ENCODE measurements at places on chromosomes 2 and 18. TPM values are rescaled to one million over a fixed set of nuclear protein-coding genes. Genes with fewer than 3 reads are reported as not detected.
A peak's percentile ranks its signal among the peaks of the same experiment; 100 is the strongest.

Gene SPP2
- total RNA-seq: not detected

Gene ZNF24
- total RNA-seq: 51.8 TPM

Gene BOLL
- total RNA-seq: not detected

Gene DYSF
- 41.2 TPM for total RNA-seq

Gene CPLX4
- total RNA-seq: not detected

Gene KIF5C
- total RNA-seq: 0.47 TPM

Gene L3MBTL4
- 16.9 TPM for total RNA-seq

Gene DOK6
- 3.2 TPM for total RNA-seq

Gene CXCR1
- total RNA-seq: 10.4 TPM

Gene SERPINB4
- not detected for total RNA-seq

Gene SEPTIN10
- 86.9 TPM for total RNA-seq

Gene B3GNT7
- total RNA-seq: 80.0 TPM

- H3K27ac ChIP-seq: no peak overlapping the region
- DNase-seq: no peak
- no peaks in the 10 kb centered on the region for H3K4me1 ChIP-seq
- no peak overlapping the region for H3K4me3 ChIP-seq
- H3K36me3 ChIP-seq: no peaks in the 10 kb centered on the region
Measured at GRCh38 chr2:187117483-187117882, 268.5 kb upstream of the ZSWIM2 start.

GRCh38 chr18:75391279-75392225 is 36.0 kb downstream of the SMIM21 start:
- no peak for DNase-seq
- no peak overlapping the region for H3K4me3 ChIP-seq
- H3K36me3 ChIP-seq: no peaks in the 10 kb centered on the region
- no peaks in the 10 kb centered on the region for H3K4me1 ChIP-seq
- H3K27ac ChIP-seq: no peak overlapping the region

DNA sequence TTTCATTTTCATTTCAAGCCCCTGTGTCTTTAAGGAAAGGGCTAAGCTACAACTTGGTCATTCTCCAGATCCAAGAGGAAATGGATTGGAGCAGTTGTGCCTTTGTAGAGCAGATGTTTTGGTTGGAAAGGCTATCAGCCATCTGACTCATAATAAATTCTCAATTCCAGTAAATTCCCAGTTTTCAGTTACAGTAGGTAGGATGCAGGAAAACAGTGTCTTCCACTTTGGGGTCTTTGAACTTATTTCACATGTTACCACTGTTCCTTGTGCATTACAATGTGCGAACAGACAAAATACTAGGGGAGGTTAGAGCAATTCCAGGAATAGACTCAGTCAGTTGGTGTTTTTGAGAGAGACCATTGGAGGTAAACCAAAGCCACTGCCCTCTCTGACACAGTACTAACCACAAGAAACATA is 211.9 kb downstream of the BABAM2 start:
- H3K27me3 ChIP-seq: no peaks in the 10 kb centered on the region
- peaks cover 13% of the 10 kb centered on the region for H3K4me1 ChIP-seq
- no peak overlapping the region for H3K4me3 ChIP-seq
- DNase-seq: no peak
- no peaks in the 10 kb centered on the region for H3K36me3 ChIP-seq

GRCh38 chr2:225004597-225004996 is 37.7 kb downstream of the DOCK10 start:
- no peaks in the 10 kb centered on the region for H3K36me3 ChIP-seq
- no peak overlapping the region for H3K4me3 ChIP-seq
- no peak overlapping the region for H3K27ac ChIP-seq
- no peaks in the 10 kb centered on the region for H3K27me3 ChIP-seq
- H3K4me1 ChIP-seq: peaks cover 4% of the 10 kb centered on the region

GRCh38 chr2:205802065-205802464 is 119.8 kb downstream of the NRP2 start:
- H3K4me1 ChIP-seq: peaks cover 29% of the 10 kb centered on the region
- H3K36me3 ChIP-seq: no peaks in the 10 kb centered on the region
- H3K4me3 ChIP-seq: no peak overlapping the region

DNA sequence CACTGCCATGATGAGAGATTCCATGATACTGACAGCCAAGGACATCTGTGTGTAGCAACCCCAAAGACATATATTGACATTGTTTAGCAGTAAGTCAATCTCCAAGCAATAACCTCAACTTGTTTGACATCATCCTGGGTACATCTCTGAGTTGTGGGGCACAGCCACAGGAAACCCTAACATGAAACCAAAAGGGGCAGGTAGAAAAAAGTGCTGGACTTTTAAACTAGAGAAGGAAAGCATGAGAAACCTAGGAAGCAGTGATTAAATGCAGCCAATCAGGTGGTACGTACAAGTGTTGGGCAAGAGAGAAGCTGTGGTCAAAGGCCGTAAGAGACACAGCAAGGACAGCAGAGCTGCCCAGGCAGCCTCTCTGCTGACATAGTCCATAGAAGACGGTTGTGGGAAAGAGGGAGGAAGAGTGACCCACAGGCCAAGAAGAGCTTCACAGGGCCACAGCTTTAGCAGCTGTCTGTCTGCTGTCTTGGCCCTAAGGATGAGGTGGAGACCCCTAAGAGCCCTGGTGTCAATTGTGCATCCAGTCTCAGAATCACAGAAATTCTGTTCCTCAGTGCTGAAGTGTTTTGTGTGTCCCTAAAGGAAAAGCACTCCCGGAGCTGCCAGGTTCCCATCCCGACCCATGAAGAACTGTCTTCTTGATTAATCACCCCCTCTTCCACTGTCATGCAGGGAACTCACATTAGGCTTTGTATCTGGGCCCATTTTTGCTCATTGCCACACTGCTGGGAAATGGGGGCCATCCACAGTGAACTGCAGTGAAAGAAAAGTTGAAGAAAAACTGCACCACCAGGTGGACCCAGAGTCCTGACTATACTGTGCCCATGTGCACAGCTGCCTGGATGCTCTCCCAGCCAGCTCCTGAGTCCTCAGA is 25.4 kb upstream of the CHN1 start:
- H3K36me3 ChIP-seq: no peaks in the 10 kb centered on the region
- H3K27me3 ChIP-seq: no peaks in the 10 kb centered on the region
- no peak overlapping the region for H3K4me3 ChIP-seq
- peaks cover 7% of the 10 kb centered on the region for H3K4me1 ChIP-seq

GRCh38 chr18:74268933-74269620 is 22.7 kb downstream of the CYB5A start:
- H3K4me3 ChIP-seq: no peak overlapping the region
- DNase-seq: no peak
- peaks cover 19% of the 10 kb centered on the region for H3K36me3 ChIP-seq
- H3K4me1 ChIP-seq: peaks cover 39% of the 10 kb centered on the region

DNA sequence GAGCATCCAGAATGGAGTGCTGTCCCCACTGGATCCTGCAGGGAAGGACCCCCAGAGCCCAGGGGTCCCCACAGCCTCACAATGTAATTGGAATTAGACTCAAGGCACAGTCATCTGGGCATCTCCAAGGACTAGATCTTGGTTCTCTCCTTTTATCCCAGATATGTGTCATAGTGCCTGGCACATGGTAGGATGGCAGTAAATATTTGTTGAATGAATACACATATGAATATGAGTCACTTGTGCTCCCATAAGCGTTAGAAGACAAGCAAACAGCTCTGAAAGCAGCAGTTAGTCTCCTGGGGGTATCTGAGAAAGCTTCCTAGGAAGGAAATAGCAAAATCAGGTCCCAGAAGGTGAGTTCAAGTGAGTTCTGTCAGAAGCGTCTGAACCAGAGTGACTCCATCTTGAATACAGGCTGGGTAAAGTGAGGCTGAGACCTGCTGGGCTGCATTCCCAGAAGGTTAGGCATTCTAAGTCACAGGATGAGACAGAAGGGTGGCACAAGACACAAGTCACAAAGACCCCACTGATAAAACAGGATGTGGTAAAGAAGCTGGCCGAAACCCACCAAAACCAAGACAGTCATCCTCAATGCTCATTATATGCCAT is 234.1 kb upstream of the ID2 start:
- no peak overlapping the region for H3K27ac ChIP-seq
- H3K36me3 ChIP-seq: no peaks in the 10 kb centered on the region
- no peaks in the 10 kb centered on the region for H3K4me1 ChIP-seq
- H3K27me3 ChIP-seq: no peaks in the 10 kb centered on the region

DNA sequence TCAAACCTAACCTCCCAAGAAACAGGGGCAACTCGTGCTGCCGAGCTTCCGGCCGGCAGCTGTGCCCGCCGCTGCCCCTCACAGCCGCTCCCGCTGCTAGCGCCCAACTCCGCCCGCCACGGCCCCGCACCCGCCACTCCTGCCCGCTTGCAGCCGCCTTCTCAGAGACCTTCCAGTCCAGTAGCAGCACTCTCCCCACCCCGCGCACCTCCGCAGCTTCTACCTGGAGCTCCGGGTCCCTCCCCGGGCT is 722 bp upstream of the C2orf15 start:
- H3K4me3 ChIP-seq: peak overlapping the region; percentile 65
- peak overlapping the region; percentile 79 for H3K27ac ChIP-seq
- peaks cover 14% of the 10 kb centered on the region for H3K4me1 ChIP-seq
- H3K36me3 ChIP-seq: no peaks in the 10 kb centered on the region
- H3K27me3 ChIP-seq: no peaks in the 10 kb centered on the region
- DNase-seq: no peak

DNA sequence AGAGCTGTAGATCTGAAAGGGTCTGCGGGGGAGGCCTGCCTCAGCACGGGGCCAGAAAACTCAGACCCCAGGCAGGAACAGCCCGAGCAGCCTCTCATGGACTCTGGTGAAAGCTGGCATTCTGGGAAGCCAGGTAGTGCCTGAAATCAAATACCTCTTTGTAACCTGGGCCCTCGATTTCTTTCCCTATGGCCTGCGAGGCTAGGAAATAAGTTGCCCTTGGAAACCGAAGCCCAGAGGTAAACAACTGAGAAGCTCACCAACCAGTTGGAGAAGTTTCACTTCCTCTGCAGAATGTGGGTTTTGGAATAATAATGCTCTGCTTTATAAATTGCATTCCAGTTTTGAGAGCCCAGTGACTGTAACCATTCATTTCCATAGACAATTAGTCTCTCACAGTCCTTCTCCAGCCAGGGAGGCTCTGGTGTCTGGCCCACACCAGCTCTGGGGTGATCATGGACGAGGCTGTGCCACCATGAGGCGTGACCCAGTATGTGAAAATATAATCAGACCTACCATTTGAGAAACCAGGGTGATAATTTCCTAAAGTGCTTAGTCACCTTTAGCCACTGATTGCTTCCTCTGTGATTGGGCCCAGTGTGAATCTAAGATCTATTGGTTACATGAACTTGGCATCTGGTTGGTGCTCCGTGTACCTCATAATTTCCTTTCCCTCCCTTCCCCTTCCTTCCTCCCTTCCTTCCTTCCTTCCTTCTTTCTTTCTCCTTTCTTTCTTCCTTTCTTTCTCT is 133.1 kb upstream of the PELI1 start:
- no peak overlapping the region for H3K4me3 ChIP-seq
- no peaks in the 10 kb centered on the region for H3K36me3 ChIP-seq
- DNase-seq: no peak
- H3K27me3 ChIP-seq: no peaks in the 10 kb centered on the region
- H3K4me1 ChIP-seq: peaks cover 38% of the 10 kb centered on the region
- peak overlapping the region; percentile 64 for H3K27ac ChIP-seq

DNA sequence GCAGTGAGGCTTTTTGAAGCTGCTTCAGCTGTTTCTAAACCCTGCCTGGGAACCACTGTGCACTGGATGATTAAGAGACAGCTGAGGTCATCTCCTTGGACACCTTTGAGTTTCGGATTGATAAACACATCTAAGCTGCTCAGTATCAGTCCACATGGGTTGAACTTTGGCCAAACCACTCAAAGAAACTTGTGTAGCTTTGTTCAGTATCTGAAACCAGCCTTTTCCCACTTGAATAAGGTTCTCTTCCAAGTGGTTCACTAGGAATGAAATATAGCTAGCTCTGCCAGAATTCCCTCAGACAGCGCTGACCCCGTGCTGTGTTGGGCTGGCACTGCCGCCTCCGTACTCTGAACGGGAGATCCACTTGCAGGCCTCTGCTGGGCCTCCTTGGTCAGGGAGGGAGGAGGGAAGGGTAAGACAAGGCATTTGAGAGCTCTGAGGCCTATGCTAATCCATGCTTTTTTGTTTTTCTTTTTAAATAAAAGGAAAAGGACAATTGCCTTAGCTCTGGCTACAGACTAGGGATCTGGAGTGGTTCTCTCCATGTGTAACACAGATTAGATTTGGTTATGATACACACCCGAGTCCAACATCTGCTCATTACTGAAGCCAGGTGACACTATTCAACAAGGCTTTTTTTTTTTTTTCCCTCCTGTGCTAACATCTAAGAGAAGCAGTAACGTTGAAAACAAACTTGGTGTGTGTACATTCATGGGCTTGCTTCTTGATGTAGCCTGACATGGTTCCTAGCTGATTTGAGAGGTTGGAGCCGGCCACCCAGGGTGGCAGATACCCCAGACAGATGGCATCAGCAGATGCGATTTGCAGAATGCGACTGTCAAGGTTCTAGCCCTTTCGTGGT is 67.7 kb downstream of the NCK2 start:
- peaks cover 4% of the 10 kb centered on the region for H3K36me3 ChIP-seq
- H3K4me3 ChIP-seq: no peak overlapping the region
- H3K4me1 ChIP-seq: peaks cover 18% of the 10 kb centered on the region
- H3K27me3 ChIP-seq: no peaks in the 10 kb centered on the region
- H3K27ac ChIP-seq: peak overlapping the region; percentile 38

DNA sequence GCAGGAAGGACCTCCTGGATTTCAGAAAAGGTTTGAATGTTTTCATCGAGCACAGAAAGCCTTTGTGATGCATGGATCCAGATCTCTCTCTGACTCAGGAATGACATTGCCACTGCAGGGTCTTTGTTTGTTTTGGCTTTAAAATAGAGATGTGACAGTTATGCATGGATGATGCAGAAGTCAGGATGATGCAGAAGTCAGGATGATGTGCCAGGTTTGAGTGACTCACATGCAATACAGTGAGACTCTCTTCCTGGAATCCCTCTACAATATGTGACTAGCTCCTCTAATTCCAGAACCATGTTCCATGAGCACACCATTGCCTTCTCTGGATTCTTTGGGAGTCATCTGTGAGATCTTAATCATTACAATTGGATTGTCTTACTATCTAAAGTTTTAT is 177.9 kb upstream of the RAB6C start:
- no peak overlapping the region for H3K4me3 ChIP-seq
- no peaks in the 10 kb centered on the region for H3K27me3 ChIP-seq
- no peaks in the 10 kb centered on the region for H3K4me1 ChIP-seq
- H3K36me3 ChIP-seq: no peaks in the 10 kb centered on the region
- DNase-seq: no peak

GRCh38 chr2:176161825-176162626 is 4.9 kb downstream of the HOXD3 start:
- DNase-seq: no peak
- peaks cover 100% of the 10 kb centered on the region for H3K27me3 ChIP-seq
- peaks cover 26% of the 10 kb centered on the region for H3K4me1 ChIP-seq

GRCh38 chr2:150916467-150917396 is 344.9 kb downstream of the RBM43 start:
- no peak for DNase-seq
- no peaks in the 10 kb centered on the region for H3K4me1 ChIP-seq
- no peak overlapping the region for H3K4me3 ChIP-seq
- H3K36me3 ChIP-seq: no peaks in the 10 kb centered on the region
- H3K27me3 ChIP-seq: no peaks in the 10 kb centered on the region
